ENCODE measurements at places on chromosomes 4 and X.
A peak's percentile ranks its signal among the peaks of the same experiment; 100 is the strongest.

- DNase-seq = no peak
Measured at GRCh38 chr4:16993956-16994840, 95.8 kb upstream of the LDB2 start.

DNA sequence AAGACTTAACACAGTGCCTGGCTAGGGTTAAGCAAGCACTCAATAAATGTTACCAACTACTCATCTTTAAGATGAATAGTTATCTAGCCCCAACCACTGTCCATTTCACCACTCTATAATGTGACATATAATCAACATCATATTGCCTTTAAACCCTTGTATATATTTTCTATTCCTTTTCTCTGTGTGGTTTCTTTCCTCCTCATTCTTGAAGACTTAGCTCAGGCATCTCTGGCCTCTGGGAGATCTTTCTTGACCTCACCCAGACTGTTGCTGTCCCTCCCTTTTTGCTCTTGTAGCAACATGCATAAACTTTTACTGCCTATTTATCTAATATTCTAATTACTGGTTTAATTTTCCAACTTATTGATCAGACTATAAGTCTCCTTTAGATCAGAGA is 249.9 kb upstream of the MAB21L2 start:
- DNase-seq = no peak

DNA sequence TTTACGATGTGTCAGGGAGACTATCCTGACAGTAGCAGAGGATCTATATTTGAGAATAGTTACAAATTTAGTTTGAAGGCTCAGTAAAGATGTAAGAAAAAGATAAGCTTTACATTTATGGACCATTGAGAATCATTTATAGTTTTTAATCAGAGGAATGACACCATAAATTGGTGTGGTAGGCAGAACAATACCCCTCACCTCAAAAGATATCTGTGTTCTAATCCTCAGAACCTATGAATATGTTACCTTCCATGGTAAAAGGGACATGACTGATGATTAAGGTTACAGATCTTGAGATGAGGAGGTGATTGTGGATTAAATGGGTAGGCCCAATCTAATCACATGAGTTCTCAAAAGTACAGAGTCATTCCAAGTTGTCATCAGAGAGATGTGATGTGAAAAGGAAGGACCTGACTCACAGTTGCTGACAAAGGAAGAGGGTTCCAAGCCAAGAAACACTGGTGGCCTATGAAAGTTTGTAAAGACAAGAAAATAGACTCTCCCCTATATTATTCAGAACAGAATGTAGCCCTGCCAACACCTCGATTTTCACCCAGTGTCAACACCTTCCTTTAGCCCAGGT is 27.0 kb downstream of the EREG start:
- no peak for DNase-seq

DNA sequence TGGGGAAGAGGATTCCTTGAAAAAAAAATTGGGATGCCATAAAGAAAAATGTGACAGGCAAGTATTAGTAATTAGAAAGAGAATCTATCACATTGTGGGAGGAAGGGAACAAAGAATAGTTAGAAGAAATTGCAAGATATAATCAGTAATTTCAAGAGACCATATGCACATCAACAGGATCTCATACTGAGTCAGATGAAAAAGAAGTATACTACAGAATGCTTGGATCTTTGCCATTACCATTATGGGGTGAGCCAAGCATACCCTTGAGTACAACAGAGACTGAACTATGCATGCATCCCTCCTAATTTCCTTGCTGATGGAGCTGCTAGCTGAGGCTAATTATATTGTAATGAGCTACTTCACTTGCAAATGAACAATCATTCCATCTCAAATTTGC is 287.6 kb downstream of the PAPSS1 start:
- no peak for DNase-seq

GRCh38 chr4:17494258-17495190 is 17.4 kb downstream of the QDPR start:
- DNase-seq = peak; percentile 77

GRCh38 chr4:105741548-105741947 is 33.0 kb downstream of the GSTCD start:
- no peak for DNase-seq

- no peak for DNase-seq
Measured at GRCh38 chr4:124694306-124694705, 18.2 kb downstream of the ANKRD50 start.

- DNase-seq = no peak
Measured at GRCh38 chrX:13090339-13091110, 46.1 kb upstream of the FAM9C start.

DNA sequence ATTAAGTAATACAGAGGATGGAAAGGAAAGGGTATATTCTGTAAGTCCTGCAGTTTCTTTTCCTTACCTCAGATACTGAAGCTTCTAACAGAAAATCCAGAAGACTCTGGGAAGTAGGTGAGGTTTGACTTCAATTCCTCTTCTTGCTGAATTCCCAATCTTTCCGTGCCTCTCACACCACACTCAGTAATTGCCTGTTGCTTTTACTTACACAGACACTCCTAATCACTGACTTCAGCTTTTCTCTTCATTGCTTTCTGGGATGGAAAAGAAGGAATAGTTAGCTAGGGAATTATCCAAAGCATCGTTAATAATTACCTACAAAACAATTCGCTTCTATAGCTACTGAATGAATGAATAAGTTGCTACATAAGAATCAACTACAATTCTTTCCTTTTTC is 163.6 kb downstream of the FBXO8 start:
- DNase-seq = no peak

DNA sequence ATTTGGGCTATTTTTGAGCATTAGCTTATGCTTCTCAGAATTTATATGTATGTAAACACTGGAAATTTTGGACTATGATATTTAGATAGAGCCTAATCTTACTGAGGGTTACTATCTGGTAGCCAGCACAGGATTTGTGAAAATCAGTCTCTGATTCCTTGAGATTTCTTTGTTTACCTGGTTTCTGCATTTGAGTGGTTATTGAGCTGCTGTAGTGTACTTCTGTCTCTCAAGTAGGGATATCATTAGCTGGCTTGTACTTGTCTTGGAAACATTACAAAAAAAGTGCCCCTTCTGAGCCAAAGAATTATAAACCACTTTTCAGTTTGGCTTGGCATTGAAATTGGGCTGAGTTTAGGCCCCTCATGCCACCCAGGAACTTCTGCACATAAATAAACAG is 49.7 kb downstream of the TLL1 start:
- DNase-seq = no peak

GRCh38 chr4:47913861-47914219 is 543 bp downstream of the NFXL1 start:
- DNase-seq = peak; percentile 50

DNA sequence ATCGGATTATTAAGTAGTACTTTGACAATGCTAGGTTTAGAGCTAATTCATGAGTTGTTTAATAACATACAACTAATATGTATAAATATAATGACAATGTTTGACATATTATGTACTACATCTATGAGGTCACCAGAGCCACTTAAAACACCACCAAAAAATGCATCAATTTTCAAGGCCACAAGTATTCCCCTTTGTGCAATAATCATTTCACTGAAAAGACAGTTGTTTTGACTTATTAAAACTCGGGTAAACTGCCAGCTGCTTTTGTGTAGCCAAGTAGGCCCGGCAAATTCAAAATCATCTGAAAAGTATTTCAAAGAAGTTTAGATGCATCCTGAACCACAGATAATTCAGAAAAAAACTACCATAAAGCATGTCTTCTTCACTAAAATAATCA is 48.7 kb downstream of the CLOCK start:
- no peak for DNase-seq

GRCh38 chr4:78457751-78458150 is 93.8 kb upstream of the ANXA3 start:
- DNase-seq = no peak

- DNase-seq = no peak
Measured at GRCh38 chr4:87390551-87390890, 467 bp downstream of the HSD17B11 start.

DNA sequence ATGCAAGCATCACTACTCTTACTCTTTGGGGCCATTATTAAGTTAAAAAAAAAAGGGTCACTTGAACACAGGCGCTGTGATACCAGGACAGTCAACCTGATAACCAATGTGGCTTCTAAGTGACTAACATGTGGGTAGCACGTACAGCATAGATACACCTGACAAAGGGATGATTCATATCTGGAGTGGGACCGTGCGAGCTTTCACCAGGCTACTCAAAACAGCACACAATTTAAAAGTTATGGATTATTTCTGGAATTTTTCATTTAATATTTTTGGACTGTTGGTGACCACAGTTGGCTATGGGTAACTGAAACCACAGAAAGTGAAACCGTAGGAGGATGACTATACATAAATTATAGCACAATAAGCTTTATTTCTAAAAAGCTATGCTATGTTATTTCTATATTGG is 113.8 kb upstream of the STIM2 start:
- DNase-seq = peak; percentile 16

DNA sequence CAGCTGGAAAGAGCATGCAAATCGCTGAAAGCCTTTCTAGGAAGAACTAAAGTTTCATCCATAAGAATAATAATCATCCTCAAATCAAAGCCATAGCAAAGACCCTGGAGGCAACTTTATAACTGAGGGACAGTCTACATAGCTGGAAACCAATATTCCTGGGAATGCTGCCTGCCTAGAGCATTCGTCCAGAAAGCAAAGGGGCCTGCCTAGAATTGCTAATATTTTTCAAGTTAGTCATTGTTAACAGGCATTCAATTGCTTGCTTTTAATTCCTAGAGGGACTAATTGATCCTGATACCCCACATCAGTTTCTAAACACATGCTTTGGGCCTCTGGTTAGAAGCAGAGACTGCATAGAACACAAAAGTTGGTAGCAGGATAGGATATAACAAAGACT is 4.2 kb upstream of the PPARGC1A start:
- DNase-seq = no peak

GRCh38 chr4:1047106-1047975 is 35.9 kb downstream of the FGFRL1 start:
- DNase-seq = no peak

DNA sequence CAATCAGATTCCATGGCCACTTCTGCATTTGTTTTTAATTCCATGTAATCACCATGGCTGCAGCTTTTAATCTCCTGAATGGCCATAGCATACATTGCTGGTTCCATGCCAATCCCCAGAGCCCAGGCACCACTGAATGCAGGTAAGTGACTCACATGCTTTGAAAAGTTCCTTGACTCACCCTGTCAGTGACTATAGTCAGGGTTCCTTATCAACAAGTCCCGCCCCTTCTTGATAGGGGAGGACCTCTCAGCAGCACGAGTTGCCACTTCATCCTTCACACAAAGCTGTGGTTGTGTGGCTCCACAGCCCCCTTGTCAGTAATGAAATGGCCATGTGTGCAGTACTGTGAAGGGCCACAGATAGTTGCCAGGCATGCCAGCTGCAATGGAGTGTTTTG is 516.6 kb downstream of the PPARGC1A start:
- DNase-seq = peak; percentile 48

GRCh38 chr4:17142232-17142711 is 243.8 kb upstream of the LDB2 start:
- no peak for DNase-seq

DNA sequence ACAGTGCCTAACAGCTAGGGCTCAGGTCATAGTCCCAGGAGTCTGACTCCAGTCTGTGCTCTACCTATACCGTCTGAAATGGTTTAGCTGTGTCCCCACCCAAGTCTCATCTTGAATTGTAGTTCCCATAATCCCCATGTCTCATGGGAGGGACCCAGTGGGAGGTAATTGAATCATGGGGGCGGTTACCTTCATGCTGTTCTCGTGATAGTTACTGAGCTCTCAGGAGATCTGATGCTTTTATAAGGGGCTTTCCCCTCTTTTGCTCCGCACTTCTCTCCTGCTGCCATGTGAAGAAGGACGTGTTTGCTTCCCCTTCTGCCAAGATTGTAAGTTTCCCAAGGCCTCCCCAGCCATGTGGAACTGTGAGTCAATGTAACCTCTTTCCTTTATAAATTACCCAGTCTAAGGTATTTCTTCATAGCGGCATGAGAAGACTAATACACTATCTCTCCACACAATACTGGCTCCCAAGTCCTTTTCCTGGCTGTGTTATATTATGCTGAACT is 110.8 kb downstream of the AFAP1 start:
- DNase-seq = peak; percentile 56

- DNase-seq = no peak
Measured at GRCh38 chr4:25870081-25870480, 7.3 kb upstream of the SEL1L3 start.

GRCh38 chr4:100361336-100361735 is 156.5 kb downstream of the EMCN start:
- no peak for DNase-seq

DNA sequence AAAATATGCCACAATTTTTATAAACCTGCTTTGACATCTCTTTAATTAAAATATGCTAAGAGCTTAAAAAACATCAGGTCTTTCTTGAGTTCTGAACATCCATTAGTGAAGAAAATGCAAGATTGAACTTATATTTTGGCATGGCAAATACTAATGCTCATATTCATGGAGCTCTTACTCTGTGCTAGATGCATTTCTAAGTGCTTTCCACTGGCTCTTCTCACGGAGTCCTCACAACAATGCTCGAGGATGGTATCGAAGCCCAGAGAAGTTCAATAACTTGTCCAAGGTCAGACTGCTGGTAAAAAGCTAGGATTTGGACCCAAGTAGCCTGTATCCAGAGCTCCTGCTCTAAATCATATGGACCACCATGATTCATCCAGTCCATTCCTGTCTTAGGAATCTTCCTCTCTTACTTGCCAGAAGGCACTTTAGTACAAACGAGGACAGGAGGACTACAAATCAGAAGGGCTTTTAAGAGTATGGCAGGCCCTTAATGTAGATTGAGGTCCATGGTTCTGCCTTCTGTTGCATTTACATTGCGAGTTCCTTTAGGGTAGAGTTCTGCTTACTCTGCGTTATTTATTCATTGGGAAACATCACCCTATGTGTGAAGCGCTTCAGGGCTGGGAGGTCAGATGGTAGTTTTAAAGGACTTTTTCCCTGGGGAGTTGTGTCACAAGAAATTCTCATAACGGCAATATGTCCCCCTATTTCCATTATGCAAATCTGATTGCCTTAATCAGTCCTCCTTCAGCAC is 199.2 kb downstream of the RASL11B start:
- no peak for DNase-seq

DNA sequence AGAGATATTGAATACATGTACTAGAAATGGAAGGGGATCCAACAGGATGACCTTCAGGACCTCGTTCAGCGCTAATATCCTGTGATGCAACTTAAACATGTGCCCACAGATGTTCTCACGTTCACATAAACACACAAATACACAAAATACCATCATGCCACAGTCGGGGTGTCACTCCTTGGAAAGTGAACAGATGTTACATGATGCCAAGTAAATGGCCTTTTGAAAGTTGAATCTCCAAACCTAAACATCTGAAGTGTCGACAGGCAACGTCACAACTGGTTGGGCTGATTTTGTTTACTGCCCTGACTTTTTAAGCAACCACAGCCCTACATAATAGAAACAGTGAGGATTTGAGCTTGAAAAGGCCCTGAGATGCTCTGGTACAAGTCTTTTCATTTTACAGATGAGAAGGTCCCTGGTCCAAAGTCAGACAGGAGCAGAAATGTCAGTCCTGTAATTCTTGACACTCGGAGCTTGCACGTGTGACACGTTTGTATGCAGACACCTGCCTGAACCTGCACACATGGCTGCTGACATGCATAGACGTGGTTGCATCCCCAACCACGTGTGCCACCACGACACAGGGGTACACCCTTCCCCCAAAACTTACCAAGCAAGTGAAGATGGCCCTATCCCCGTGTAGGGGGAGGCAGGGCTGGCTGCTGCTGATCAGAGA is 23.5 kb upstream of the BCORL1 start:
- no peak for DNase-seq

GRCh38 chrX:114611018-114611619 is 27.2 kb downstream of the HTR2C start:
- peak; percentile 17 for DNase-seq

All from mammary epithelial cell (primary cell).